ENCODE measurements at places on chromosomes 3 and 15. TPM values are rescaled to one million over a fixed set of nuclear protein-coding genes. Genes with fewer than 3 reads are reported as not detected.

GRCh38 chr15:101045236-101045646 lies 126.1 kb downstream of the LRRK1 start:
- DNase-seq: no peak

GRCh38 chr15:66821307-66821706 lies 119.3 kb downstream of the SMAD6 start:
- DNase-seq: no peak

ACTL6A gene
- polyA plus RNA-seq: 35.3 TPM

GRCh38 chr3:192373032-192373431 lies 354.3 kb downstream of the FGF12 start:
- DNase-seq: no peak

GRCh38 chr3:108223928-108224327 lies 1.7 kb upstream of the IFT57 start:
- no peak for DNase-seq

- DNase-seq: no peak
Observed at GRCh38 chr3:70989174-70989573, 594.4 kb downstream of the FOXP1 start.

IMPG2 gene
- 1.5 TPM for polyA plus RNA-seq

CACNA1D gene
- 1.0 TPM for polyA plus RNA-seq

DNA sequence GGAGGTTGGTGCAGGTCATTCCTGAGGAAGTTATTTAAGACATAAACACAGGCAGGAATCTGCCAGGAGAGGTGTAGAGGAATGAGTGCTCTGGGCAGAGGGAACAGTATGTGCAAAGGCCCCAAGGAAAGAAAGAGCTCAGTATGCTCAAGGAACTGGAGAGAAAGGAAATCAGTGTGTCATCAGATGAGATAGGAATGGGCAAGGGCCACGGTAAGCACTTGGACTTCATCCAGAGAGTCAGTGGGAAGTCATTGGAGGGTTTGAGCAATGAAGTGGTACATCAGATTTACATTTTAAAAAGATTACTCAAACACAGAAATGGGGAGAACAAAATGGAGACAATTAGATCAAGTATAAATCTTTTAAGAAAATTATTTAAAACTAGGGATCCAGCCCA lies 272.2 kb downstream of the ADAMTSL3 start:
- no peak for DNase-seq

- DNase-seq: no peak
Observed at GRCh38 chr15:60363087-60363549, 34.7 kb downstream of the ANXA2 start.

FBXW12 gene
- 0.14 TPM for polyA plus RNA-seq

CTXN2 gene
- polyA plus RNA-seq: not detected

DNA sequence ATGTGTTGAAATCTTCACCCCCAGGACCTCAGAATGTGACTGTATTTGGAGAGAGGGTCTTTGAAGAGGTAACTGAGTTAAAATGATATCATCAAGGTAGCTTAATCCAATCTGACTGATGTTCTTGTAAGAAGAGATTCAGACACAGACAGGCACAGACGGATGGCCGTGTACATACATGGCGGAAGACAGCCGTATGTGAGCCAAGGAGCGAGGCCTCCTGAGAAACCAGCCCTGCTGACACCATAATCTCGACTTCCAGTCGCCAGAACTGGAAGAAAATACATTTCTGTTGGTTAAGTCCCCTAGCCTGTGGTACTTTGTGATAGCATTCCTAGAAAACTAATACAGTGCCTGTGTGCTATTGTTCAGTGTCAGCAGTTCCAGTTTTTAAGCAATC lies 73.6 kb downstream of the APBA2 start:
- DNase-seq: no peak

GRCh38 chr3:23916152-23916885 lies 471 bp downstream of the NKIRAS1 start:
- no peak for DNase-seq

All from hindlimb muscle (tissue), 1 donor.